ENCODE measurements at places on chromosomes 5 and 9.

GRCh38 chr5:41182666-41183065, 30.7 kb downstream of the C6 start:
- no peak for DNase-seq

- no peak for DNase-seq
Observed at GRCh38 chr9:71760901-71761300, 7.4 kb downstream of the CEMIP2 start.

DNA sequence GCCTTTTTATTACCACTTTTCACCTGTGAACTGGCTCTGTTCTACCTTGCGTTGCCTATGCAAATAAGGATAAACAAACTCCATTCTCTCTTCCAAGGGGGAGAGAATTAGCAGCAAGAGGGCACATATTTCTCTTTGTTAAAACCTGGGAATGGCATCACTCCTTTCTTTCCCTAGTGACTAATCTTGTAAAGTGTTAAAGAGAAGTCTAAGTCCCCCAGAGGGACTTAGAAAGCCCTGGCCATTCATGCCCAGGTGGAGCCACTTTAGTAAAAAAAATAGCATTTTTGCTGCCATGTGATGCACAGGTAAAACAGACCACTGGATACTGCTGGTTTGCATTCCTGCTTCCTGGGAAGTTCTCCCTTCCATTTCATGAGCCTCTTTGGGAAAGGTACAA, 148.4 kb downstream of the MAN2A1 start:
- DNase-seq = no peak

GRCh38 chr9:135783540-135784245, 81.7 kb downstream of the KCNT1 start:
- no peak for DNase-seq

DNA sequence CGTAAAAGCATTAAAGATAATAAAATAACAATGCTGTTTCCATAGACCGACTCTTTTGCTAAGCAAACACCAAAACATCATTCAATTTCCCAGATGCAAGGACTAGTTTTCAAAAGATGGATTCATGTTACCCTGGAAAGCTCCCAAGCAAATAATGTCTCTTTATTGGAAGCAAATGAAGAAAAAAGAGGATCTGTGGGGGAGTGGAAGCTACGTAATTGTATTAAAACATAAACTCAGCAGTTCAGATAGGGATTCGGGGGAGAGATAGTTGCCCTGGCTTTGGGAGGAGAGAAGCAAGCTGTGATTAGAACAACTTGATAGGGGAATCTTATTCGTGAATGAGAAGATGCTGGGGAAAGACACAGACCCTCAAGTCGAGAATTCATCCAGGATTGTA, 491.0 kb upstream of the CLINT1 start:
- no peak for DNase-seq

DNA sequence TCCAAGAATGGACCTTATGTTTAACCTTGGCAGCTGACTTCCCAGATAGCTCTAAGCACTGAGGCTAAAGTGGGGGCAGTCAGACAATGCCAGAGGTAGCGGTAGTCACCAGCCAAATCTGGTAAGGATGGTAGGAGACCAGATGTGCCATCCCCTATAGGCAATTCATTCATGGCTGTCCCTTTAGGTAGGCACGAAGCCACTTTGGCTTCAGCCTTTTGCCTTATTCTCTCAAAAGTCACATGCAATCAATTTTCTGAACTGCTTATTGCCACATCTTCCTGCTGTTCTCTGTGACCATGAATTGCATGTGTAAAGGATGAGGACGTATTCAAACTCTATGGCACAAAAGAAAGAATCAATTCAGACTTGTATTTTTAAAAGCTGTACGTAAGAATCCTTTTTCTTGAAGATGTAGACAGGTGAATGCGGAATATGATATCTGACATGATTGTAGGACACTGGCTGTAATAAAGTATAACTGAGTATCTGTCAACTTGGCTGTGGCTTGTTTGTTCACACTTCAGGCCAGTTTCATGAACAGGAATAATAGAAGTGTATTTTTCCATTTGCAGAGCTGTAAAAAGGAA, 611.7 kb downstream of the NR2F1-AS1 start:
- DNase-seq = no peak

- no peak for DNase-seq
Observed at GRCh38 chr5:170761048-170761707, 22.3 kb upstream of the GABRP start.

DNA sequence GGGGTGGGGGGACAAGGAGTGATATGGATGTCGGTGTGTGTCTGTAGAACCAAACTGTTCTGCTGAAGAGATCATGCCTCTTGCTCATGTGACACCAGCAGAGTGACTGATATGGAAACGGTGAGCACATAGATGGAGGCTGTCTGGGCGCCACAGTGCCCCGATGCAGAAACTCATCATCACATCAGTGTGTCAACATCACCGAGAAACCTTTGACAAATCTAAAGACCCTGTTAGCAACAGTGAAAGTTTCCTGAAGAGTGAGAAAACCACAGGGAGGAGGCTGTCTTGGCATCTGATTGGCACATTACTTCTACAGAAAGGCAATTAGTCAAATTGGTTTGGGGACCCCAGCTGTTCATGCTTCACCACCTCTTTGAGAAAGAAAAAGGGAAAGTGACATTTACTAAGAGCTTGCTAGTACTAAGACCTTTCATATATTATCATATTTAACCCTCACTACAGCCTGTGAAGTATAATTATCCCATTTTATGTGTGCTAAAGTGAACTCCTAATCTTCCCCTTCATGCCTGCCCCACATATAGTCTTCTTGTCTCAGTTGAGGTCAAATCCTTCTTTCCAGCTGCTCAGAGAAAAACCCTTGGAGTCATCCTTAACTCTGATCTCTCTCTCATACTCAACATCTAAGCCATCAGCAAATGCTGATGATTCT, 25.6 kb downstream of the CSF2 start:
- DNase-seq = no peak

GRCh38 chr9:29230931-29231330, 1657.7 kb upstream of the C9orf72 start:
- no peak for DNase-seq

DNA sequence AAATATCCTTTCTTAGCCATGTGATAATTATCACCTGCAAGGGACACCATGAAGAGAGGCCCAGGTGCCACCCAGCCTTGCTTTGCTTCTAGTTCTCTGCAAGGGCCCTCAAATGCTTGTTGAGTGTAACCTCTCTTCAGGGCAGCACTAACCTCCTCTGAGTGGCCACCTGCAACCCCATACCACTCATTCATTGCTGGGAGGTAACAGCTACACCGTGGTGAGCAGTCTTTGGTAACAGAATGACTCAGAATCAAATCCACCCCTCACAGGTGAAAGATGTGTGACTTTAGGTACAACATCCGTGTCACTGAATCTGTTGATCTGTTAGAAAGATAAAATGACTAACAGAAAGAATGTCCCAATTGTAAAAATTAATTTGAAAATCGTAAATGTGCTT, 365.1 kb upstream of the TRPC7 start:
- no peak for DNase-seq
